SK-N-SH (cell line): ENCODE measurements at places on chromosomes 12 and 14. TPM values are rescaled to one million over a fixed set of nuclear protein-coding genes. Genes with fewer than 3 reads are reported as not detected.
A peak's percentile ranks its signal among the peaks of the same experiment; 100 is the strongest.

The USP44 gene
- polyA plus RNA-seq = 0.07 and 0.18 TPM in 2 replicates

DNA sequence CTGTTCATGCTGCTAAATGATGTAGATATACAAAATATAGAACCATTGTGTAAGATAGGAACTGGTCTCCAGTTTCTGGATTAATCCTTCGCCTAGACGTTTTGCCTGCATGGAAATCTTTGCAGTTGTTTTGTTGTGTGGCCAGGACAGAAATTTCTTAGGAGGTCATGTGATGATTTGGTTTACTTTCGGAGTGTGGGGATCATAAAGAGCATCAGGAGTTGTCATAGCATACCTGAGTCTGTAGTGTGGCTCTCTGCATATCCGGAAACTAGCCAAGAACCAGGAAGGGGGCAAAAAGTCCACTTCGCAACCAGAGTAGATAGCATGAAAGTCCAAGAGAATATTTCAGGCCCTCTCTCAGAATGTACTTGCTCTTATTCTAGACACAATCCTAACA is 3.1 kb downstream of the SAMD4A start:
- no peak for DNase-seq

DNA sequence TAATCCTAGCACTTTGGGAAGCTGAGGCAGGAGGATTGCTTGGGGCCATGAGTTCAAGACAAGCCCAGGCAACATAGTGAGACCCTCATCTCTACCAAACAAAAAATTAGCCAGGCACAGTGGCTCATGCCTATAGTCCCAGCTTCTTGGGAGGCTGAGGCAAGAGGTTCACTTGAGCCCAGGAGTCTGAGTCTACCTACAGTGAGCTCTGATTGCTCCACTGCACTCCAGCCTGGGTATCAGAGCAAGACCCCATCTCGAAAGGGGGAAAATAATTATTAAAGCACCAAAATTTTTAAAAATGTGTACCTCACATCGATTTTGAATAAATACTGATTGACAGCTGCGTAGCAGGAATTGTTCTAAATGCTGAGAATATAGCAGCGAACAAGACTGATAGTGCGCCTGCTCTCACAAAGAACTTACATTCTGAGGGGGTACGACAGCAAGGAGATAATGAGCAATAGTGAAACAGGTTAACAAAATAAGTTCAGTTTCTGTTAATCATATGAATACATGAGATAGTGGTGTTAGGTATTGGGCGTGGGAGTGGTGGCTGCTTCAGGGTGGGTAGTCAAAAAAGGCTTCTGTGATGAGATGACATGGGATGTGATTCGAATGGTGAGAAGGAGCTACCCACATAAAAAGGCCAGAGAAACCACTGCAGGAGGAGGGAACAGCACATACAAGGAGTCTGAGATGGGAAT is 19.6 kb downstream of the HCFC2 start:
- no peak for DNase-seq

- no peak for DNase-seq
Measured at GRCh38 chr12:92640691-92641090, 62.1 kb upstream of the PLEKHG7 start.

DNA sequence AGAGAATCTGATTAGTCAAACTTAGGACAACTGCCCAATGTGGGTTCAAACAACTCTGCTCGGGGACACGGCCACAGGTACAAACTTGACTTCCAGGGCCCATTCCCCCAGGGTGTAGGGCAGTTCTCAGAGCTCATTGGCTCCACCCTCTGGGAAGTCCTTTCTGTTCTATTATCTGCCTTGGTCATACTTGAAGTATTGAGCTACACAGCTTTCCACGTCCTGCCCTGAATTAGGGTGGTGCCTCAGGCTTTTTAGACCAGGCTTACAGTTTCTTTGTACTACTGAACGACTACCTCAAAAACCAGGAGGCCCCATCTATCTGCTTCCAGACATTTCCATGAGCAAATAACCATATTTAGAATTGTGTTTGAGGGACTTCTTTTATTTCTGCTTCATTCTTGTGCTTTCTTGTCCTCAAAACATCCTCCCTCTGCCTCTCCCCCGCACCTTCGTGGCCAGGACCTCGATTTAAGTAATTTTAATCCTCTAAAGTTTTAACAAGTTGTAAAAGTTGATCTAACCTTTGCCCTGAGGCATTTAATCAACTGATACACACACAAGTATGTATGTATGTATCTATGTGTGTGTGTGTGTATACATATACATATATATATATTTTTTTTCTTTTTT is 281.7 kb upstream of the AMIGO2 start:
- no peak for DNase-seq

DNA sequence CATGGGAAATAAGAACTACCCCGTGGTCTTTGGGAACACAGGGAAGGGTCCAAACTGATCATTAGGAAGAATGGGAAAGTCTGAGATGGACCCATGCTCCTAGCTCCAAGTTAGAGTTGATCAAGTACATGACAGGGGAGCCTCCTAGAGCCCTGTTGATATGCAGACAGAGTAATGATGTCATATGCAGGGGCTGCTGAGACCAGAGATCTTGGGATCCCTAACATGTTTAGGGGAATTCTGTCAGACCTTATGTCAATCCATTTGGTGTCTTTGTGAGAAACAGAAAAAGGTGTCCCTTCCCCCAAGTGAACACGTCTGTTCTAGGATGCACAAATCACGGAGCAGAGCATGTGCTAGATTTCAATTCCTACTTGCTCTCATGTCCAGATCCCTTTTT is 6.6 kb downstream of the SLC25A21 start:
- no peak for DNase-seq

- DNase-seq = no peak
Measured at GRCh38 chr12:15562263-15562662, 226.9 kb downstream of the EPS8 start.

GRCh38 chr14:65723348-65723747 is 310.8 kb downstream of the FUT8 start:
- DNase-seq = no peak

- no peak for DNase-seq
Measured at GRCh38 chr12:96396914-96397313, 3.3 kb downstream of the CDK17 start.

DNA sequence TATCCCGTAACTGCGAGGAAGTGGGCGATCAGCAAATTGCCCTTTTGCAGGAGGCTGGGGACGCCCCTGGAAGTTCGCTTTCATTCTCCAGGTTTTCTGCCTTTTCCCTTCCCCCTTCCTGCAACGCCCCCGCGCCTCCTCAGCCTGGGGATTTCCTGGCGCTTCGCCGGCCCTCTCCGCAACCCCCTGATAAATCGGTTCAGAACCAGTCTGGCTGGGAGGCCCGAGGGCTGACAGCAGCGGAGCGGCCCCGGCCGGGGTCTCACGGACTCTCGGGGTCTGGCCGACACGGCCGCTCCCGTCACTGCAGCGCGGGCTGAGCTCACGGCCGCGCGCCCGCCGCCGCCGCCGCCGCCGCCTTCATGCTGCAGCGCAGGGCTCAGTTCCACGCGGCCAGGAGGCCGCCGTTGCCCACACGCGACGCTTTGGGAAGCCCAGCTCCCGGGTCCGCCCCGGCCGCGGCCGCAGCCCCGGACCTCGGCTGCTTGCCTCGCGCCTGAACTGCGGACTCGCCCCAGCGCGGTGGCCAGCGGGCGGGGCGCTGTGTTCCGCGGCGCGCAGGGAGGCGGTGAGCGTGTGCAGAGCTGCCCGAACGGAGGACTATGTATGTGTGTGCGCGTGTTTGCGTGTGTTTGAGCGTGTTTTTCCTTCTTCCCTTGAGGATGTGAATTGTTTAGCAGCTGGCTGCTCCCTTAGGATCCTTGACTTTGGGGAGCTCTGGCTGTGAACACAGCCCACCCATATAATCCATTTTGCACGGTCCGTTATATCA is at the start of gene LRFN5:
Gene LRFN5 (plus strand): TSS at position 345 of the 772 bp plus-strand sequence.
- peak; percentile 53 for DNase-seq

GRCh38 chr12:103269946-103270345 is 225.8 kb downstream of the C12orf42 start:
- DNase-seq = no peak

DNA sequence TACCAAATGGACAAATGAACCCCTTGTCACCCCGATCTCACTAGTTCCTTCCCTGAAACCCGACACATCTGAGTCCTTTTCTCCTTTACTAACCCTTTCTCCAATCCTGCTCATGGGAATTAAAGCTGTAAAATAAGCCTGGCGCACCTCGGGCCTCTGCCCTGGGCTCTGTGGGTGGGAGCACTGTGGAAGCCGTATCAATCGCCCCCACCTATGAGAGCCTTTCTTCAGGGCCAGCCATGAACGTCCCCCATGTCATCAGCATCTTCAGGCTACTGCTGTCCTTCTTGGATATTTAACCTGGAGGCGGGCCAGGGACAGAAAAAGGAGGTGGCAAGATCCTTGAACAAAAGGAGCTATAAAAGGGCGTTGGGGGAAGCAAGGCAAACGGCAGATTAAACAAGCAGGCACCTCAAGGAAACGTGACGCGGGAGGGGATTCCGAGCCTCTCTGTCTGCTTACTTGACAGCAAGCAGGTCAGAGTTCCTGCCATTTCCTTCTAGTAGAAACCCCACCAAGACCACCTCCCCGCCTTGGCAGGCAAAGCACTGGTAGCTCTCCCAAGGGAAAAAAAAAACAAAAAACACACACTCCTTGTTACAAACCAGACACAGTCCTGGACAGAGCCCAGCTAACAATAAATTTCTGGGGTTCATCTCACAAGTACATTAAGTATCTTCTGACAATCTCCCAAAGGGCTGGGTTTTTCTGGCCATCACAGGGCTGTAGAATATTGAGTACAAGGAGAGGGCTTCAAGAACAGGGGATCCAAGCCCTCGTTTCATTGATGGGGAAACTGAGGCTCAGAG is 62.9 kb downstream of the DPF3 start:
- DNase-seq = no peak

The RAP1B gene
- 128 and 140 TPM in 2 replicates for polyA plus RNA-seq

DNA sequence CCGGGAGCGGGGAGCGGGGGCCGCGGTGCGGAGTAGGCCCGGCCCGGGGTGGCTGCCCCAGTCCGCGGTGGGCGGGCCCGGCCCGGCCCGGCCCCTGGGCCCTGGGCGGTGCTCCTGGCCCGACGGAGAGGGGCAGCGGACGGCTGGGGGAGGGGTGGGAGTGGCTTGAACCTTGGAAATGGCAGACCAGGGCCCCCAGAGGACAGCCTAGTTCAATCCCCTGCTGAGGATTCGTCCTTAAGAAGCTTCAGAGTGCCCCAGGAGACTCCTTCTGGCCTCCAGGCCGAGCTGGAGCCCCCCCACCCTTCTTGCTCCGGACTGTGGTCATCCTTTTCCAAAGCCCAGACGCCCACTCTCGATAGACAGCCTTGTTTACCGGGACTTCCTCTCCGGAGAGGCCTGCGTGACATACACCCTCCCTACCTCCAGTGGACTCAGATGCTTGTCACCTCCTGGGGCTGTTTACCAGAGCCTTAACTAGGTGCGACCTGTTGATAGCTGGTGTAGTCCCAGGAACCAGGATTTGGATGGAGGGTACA is 458 bp downstream of the KHNYN start:
- peak; percentile 93 for DNase-seq

The OTX2 gene
- polyA plus RNA-seq = not detected in 2 replicates

The FAM90A1 gene
- polyA plus RNA-seq = not detected in 2 replicates

DNA sequence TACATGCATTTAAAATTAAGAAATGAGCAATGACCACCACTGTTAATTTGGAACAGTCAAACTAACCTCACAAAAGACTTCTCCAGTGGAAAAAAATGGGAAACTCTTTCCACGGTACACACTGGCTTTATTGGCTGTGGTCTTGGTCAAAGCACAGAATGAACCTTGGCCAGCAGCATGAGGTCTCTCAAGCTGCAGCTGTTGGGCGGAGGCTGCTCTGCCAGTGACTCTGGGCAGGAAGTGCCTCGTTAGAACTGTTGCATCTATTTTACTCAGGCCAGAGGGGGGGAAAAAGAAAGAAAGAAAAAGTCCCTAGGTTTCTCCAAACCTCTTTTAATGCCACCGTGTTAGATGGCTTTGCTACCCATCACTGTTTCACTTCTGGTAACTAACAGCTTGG is 279.8 kb upstream of the DIO2 start:
- no peak for DNase-seq

DNA sequence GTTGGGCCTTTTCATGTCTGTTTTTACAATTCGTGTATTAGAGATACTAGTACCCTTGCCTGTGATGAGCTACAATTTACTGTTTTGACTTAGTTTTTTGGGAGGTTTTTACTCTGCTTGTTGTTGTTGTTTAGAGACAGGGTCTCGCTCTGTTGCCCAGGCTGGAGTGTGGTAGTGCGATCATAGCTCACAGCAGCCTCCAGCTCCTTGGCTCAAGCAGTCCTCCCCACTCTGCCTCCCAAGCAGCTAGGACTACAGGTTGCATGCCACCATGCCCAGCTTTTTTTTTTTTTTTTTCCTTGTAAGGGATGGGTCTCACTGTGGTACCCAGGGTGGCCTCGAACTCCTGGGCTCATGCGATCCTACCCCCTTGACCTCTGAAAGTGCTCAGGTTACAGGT is 52.0 kb upstream of the DIP2B start:
- no peak for DNase-seq

The DEGS2 gene
- polyA plus RNA-seq = 0.02 TPM in 2 replicates

The AKAP5 gene
- 0.28 and 0.36 TPM in 2 replicates for polyA plus RNA-seq

The C12orf50 gene
- 0.03 and 0.10 TPM in 2 replicates for polyA plus RNA-seq

DNA sequence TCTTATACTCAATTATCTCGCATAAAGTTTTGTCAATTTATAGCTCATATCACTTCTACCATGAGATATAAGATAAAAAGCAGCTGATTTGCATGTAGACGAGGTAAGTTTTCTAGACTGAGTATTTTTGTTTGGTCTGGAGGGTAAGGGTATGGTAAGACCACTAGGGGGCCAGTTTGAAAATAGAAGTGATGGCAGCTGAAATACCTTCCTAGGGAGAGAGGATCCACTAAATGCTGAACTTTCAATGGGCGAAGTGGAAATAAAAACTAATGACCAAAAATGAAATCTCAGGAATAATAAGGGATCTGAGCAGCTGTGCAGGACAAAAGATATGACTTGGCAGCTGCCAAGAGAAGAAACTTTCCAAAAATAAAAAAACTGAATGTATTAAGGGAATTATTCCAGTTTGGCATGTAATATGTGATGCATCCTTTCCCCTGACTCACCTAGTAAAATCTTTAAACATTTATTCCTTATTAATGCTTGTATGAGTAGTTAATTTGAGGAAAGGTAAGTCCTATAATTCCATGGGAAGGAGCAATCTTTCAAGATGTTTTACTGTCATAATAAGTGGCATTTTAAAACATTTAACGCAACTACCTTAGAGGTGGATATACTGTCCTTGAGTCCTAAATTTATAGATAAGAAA is 754.5 kb downstream of the C12orf50 start:
- DNase-seq = peak; percentile 17
